ENCODE measurements at places on chromosomes 13 and 19.

GRCh38 chr13:31264151-31264550, 64.4 kb downstream of the B3GLCT start:
- DNase-seq = no peak

GRCh38 chr19:919199-920050, 2.3 kb downstream of the KISS1R start:
- DNase-seq = no peak

DNA sequence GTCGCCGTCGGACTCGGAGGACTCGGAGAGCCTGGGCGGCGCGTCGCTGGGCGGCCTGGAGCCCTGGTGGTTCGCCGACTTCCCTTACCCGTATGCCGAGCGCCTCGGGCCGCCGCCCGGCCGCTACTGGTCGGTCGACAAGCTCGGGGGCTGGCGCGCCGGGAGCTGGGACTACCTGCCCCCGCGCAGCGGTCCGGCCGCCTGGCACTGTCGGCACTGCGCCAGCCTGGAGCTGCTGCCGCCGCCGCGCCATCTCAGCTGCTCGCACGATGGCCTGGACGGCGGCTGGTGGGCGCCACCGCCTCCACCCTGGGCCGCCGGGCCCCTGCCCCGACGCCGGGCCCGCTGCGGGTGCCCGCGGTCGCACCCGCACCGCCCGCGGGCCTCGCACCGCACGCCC, 2.5 kb upstream of the GRWD1 start:
- DNase-seq = no peak

GRCh38 chr13:72970301-72970880, 88.4 kb upstream of the KLF5 start:
- no peak for DNase-seq

GRCh38 chr13:112968380-112968909, 569 bp upstream of the MCF2L start:
- DNase-seq = no peak

- DNase-seq = no peak
Observed at GRCh38 chr19:46756544-46756888, 10.3 kb upstream of the STRN4 start.

- DNase-seq = no peak
Observed at GRCh38 chr13:50428183-50428877, 413.1 kb downstream of the KCNRG start.

DNA sequence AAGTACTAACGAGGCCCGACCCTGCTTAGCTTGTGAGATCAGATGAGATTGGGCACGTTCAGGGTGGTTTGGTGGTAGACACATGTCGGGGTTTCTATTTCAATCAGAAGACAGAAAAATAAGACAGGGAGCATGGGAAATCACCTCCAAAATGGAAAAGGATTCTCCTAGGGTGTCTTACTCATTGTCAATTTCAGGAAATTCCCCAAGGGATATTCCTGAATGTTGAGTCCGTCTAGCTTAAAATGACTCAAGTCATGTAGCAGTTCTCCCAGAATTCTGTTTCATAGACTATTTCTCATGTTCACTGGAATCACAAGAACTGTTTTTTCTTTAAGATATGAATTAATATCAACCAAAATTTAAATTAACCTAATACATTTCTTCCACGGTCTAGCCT, 380.1 kb downstream of the EFNB2 start:
- no peak for DNase-seq

- no peak for DNase-seq
Observed at GRCh38 chr19:16473875-16474392, 2.2 kb upstream of the EPS15L1 start.

- DNase-seq = no peak
Observed at GRCh38 chr13:28219408-28220099, 81.2 kb downstream of the PAN3 start.

- no peak for DNase-seq
Observed at GRCh38 chr13:30121666-30122065, 185.7 kb downstream of the KATNAL1 start.

DNA sequence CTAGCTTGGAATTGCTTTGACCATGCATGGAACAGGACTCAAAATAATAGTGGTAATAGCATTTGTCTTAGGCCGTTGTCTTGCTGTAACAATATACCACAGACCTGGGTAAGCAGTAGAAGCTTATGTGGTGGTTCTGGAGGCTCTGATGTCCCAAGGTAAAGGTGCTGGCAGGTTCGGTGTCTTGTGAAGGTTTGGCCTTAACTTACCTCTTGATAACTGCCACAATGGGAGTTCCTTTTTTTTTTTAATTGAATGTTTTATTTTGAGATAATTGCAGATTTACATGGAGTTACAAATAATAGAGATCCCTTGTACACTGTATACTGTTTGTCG, 5.8 kb downstream of the RPL21 start:
- DNase-seq = no peak

- DNase-seq = peak; percentile 93
Observed at GRCh38 chr19:46898731-46899130, 37.9 kb downstream of the ARHGAP35 start.

- peak; percentile 97 for DNase-seq
Observed at GRCh38 chr19:45478454-45479238, 10.8 kb downstream of the FOSB start.

- DNase-seq = no peak
Observed at GRCh38 chr13:100881291-100881864, 206.8 kb upstream of the TMTC4 start.

- peak; percentile 53 for DNase-seq
Observed at GRCh38 chr13:102710261-102710679, 15.4 kb upstream of the METTL21C start.

GRCh38 chr13:20125783-20126165, 35.1 kb downstream of the GJA3 start:
- DNase-seq = no peak

All from fibroblast of the aortic adventitia (primary cell).